ENCODE measurements at places on chromosomes 11 and 22.
A peak's percentile ranks its signal among the peaks of the same experiment; 100 is the strongest.

DNA sequence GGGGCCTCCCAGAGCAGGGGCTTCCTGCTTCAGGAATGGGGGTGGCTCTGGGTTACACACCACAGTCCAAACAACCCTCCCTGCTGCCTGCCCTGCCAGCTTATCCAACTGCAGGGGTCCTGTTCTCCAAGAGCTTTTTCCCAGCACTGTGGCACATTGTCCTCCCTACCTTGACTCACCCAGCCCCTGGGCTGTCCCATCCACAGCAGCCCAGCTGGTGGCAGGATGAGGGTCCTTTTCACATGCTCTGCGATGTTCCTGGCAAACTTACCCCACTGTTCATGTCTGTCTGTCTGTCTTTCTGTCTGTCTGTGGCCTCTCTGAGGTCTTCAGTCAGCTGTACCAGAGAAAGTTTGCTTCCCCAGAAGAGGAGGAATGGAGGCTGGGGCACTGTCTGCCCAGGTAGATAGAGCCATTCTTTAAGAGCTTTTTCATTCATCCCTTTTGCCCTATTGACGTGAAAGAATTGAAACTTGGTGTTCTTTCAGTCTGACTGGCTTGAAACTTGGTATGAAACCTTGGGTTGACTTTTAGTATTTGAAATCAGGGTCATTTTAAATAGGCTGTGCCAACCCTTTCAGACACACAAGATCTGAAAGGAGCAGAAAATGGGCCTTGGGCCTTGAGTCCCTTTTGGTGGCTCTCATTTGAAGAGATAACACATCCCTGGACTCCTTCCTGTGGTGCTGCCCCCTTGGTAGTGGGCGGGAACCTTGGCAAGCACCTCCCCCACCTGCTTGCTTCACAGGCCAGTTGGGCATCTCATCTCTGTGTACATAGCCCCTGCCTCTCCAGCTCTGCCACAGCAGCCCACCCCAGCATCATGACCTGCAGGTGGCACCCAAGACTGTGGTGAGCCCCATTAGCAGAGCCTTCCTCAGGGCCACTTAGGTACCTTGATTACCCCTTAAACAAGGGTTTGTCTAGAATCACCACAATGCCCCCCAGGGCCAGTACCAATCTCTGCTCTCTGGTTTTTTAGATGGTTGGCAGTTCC is 74.6 kb upstream of the SUSD2 start:
- DNase-seq, result peak; percentile 12

- no peak for DNase-seq
Observed at GRCh38 chr11:132631989-132632388, 900.3 kb downstream of the OPCML start.

DNA sequence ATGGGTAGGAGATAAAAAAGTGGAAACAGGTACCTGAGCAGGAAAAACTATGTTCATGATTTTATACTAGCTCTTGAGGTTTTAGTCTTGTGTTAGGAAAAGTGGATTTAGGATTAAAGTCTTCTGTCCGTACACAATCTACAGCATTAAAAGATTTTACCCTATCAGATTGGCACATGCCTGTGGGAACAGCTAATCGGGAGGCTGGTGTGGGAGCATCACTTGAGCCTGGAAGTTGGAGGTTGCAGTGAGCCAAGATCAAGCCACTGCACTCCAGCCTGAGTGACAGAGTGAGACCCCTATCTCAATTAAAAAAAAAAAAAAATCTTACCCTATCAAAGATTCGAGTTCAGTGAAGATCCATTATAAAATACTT is 12.2 kb upstream of the CRKL start:
- no peak for DNase-seq

DNA sequence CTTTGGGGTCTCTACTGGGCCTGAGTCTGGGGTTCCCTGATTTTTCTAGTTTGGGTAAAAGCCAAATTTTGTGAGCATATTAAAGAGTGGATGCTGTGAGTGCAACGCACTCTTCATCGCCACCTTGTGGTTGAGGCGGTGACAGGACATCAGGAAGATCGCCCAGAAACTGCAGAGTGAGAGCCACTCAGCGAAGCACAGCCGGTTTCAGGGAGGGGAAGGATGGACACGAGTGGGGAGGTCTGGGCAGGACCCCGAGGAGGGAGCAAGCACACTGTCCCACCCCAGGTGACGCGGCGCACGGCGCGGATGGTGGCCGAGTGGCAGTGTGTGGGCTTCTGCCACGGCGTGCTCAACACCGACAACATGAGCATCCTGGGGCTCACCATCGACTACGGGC is 9.1 kb downstream of the SELENOO start:
- peak; percentile 62 for DNase-seq

DNA sequence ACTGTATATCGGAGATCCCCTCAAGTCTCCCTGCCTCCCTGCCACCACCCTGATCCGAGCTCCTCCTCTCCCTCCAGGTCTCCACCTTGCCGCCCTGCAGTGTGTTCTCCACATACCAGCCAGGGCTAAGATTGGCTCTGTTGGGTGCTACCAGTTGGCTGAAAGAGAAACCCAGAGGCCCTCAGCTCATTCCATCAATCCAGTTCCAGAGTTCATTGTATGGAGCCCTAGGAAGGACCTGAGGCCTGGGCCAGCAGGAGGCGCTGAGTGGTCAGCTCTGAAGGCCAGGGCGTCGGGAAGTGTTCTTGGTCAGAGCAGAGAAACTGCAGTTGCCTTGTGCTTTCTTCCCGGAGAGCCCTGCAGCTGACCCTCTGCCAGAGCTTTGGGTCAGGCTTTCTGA is 2.2 kb upstream of the TOP3B start:
- DNase-seq, result no peak

- DNase-seq, result no peak
Observed at GRCh38 chr22:20964090-20964798, 2.8 kb upstream of the AIFM3 start.
